Stomach (tissue), 19 donors: ENCODE measurements at places on chromosomes 5 and 9. TPM values are rescaled to one million over a fixed set of nuclear protein-coding genes. Genes with fewer than 3 reads are reported as not detected.

The SPAAR gene
- total RNA-seq, result not detected

The PCDHGA12 gene
- total RNA-seq, result 5.4 TPM

The PPP1R26 gene
- 22.8 TPM for total RNA-seq

The PCDHA5 gene
- total RNA-seq, result not detected

- DNase-seq, result no peak
- no peaks in the 10 kb centered on the region for H3K36me3 ChIP-seq
- H3K27me3 ChIP-seq, result peaks cover 93% of the 10 kb centered on the region
- H3K4me3 ChIP-seq, result no peak overlapping the region
- H3K27ac ChIP-seq, result no peak overlapping the region
These were observed 137.9 kb upstream of the PPP1R26 start for GRCh38 chr9:135341612-135342169.

DNA sequence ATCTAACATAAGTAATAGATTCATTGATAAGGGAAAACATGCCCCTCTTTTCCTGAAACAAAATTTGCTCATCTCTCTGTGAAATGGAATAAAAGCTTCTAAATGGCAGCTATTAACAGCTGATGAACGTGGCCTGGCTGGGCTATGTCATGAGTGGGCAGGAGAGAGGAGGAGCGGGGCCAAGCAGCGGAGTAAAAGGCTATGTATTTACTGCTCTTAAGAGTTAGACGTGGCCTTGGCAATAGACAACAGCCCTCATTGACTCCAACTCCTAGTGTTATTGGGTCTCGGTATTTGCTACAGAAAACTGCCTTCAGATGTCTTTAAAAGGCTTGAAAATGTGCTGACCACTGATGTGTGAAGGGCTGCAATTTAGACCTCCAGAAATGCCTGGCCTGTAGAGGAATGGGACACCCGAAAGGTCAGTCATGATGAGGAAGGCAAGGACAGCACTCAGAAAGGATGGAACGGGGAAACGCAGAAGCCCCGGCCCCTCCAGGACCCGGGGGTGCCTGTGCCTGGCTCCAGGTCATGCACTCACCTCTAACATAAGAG, 116.8 kb downstream of the PDZD2 start:
- H3K27ac ChIP-seq, result no peak overlapping the region
- H3K4me3 ChIP-seq, result no peak overlapping the region
- no peaks in the 10 kb centered on the region for H3K27me3 ChIP-seq
- no peaks in the 10 kb centered on the region for H3K4me1 ChIP-seq

The UTP15 gene
- total RNA-seq, result 14.2 TPM

DNA sequence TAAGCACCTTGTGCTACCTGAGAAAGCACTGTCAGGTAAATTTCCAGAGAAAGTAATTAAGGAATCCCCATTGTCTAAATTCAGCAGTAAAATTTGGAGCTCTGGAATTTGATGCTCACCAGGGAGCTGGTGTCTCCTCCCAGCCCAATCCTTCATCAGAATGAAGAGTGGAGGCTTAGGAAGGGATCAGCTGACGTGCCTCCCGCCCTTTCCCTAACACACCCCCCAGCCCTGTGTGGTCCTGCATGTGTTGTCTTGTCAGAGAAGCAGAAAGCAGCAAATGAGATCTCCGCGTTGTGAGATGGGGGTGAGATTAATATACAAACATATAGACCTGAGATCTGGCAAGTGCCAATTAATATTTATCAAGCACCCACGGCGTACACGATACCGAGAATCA, 26.9 kb upstream of the BARHL1 start:
- H3K4me1 ChIP-seq, result no peaks in the 10 kb centered on the region
- no peak overlapping the region for H3K27ac ChIP-seq
- no peaks in the 10 kb centered on the region for H3K27me3 ChIP-seq
- H3K4me3 ChIP-seq, result no peak overlapping the region
- no peak for DNase-seq
